ENCODE measurements at places on chromosomes 5 and 9.

DNA sequence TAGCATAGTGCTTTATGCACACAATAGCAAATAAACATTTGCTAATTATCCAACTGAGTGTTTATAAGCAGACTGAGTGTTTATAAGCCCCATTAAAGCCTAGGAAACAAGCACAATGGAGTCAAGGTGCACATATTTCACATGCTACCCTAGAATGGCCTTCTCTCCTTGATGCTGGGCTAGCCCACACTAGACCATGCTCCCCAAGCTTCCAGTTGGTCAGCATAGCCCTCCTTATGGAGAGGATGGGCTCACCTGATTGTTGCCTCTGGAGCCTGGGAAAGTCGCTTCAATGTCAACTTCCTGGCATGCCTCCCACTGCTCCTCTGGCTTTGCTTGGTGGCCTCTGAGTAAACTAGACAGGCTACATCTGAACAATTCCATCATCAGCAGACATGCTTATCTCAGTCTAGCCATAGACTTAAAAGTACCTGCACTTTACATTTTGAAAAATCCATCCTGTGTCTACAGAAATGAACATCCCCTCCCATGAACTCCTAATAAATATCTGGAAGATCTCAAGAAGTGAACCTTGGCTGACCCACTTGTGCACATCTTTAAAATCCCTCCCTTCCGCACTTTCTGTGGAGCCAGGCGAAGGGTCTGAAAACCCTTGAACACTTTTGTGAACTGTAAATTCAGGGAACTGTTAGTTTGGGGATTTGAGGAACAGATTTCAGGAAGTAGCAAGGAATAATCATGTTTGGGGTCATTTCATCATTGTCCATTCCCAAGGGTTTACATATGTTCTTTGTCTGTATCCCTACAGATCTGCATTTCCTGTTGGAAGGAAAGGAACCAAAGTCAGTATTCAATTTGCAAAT, 486.6 kb downstream of the ARHGEF28 start:
- no peak for DNase-seq

DNA sequence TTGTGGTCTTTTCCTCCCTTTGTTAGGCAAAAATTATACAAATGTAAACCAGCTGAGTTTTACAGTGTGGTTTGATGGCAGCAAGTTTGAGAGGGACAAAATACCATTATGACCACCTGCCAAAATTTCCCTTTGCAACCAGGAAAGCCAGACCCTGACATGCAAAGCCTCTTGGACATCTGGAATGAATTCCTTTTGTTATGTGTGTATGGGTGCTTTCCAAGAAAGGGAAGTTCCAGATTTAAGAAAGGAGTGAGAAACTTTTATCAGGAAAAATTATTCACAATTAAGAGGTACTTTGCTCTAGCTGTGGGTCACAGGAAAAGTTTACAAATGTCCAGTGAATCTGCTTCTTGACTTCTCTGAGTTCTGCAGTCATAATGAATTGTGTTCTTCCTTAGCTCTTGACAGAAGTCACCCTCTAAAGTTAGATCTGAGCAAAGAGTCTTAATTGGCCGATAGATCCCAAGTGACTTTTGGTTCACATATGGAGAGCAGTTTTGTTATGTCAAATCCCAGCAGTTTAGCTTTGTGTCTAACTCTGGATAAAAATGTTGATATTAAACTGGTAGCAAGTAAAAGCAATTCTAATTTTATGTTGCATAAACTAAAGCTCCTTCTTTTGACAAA, 295.9 kb upstream of the ZNF608 start:
- no peak for DNase-seq

GRCh38 chr5:176132471-176133288, 105.5 kb upstream of the SIMC1 start:
- DNase-seq, result no peak

DNA sequence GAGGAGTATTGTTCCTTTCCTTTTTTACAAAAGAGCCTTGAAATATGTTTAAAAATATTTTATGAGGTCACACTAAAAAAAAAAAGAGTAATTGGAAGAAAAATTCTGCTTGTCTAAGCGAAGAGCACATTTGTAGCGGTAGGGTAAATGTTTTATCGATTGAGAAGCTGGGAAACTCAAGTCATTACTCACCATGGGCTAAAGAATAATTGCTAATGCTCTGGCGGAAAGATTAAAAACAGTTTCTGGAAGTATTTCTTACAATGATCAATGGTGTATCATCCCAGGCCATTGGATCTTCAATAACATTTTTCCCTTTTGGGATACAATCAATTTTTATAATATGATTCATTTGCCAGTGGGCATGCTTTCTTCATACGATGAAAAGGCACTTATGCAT, 450.0 kb downstream of the RASEF start:
- DNase-seq, result no peak

DNA sequence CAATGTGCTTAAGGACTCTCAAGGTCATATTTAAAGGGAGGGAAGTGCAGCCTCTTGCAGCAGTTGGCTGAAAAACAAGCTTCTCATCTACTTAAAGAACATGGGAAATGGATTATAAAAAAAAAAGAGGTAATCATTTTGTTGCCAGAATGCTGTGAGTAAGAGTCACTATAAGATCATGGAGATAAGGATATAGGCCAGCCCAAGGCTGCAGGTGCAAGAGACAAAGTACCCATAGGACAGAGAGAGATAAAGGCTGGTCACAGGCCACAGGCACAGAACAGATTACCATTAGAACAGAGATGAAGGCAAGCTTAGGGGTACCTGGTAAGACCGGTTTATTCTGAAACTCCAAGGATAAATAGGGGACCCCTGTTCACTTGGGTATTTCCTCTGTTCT, 70.5 kb downstream of the CDKN2A start:
- no peak for DNase-seq

DNA sequence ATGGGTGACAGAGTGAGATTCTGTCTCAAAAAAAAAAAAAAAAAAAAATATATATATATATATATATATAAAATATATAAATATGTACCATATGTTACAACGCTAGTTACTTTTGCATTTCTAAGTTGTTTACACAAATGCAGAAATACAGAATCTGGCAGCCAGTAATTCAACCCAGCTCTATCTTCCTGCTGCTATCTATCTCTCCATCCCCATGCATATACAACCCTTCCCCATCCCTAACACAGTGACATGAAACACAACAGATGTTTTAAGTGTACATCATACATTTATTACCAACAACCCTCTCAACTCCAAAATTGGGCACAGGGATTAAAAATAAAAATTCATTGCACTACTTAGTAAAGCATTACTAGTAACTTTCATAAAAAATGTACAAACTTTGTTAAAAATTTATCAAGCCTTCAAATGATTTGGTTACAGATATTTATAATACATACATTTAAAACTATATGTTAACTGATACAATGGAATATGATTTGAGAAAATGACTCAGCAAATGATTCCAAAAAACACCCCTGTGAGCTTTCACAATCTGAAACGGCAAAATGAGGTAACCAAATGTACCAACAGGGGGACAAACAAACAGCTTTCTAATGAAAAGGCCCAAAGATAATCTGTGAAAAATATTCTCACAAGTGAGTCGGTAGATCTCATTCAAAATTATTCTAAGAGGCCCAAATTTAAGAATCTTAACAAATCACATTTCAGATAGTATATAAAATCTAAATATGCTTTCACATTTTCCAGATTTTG, 63.8 kb downstream of the RNF38 start:
- no peak for DNase-seq

- DNase-seq, result no peak
These were observed 83.4 kb upstream of the SMIM23 start for GRCh38 chr5:171702135-171702770.

GRCh38 chr5:133933670-133934295, 34.6 kb downstream of the C5orf15 start:
- DNase-seq, result no peak

Measured in CMK (cell line).